Pancreas (tissue), 10 donors: ENCODE measurements at places on chromosomes 5 and 9. TPM values are rescaled to one million over a fixed set of nuclear protein-coding genes. Genes with fewer than 3 reads are reported as not detected.

Gene PDE6A
- polyA plus RNA-seq, result not detected

Gene PCDHGC4
- polyA plus RNA-seq, result 0.65 TPM

Gene PCDHB9
- 0.76 TPM for polyA plus RNA-seq

Gene DMRT3
- not detected for polyA plus RNA-seq

Gene RIOK2
- 7.6 TPM for polyA plus RNA-seq

Gene SH3TC2
- 0.31 TPM for polyA plus RNA-seq
